ENCODE measurements at places on chromosomes 13 and 19.

GRCh38 chr13:103859952-103860351 is 793.7 kb upstream of the SLC10A2 start:
- no peak for DNase-seq

DNA sequence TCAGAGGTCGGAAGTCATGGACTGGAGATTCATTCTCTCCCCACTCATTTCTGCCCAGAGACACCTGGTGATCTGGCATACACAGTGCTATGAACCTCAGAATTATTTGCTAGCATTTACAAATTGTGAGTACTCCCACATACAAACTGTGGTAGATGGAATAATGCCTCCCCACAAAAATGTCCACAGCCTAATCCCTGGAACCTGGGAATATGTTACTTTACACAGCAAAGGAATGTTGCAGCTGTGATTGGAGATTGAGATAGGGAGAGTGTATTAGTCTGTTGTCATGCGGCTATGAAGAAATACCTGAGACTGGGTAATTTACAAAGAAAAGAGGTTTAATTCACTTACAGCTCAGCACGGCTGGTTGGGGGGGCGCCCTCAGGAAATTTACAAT is 3.1 kb upstream of the UQCRFS1 start:
- DNase-seq, result no peak

GRCh38 chr19:53600217-53600616 is 31.6 kb upstream of the DPRX start:
- no peak for DNase-seq

GRCh38 chr13:107568181-107568580 is 647.2 kb downstream of the LIG4 start:
- no peak for DNase-seq

GRCh38 chr13:95865080-95865615 is 188.1 kb downstream of the UGGT2 start:
- no peak for DNase-seq

GRCh38 chr13:48393030-48393697 is 19.7 kb downstream of the LPAR6 start:
- no peak for DNase-seq

- no peak for DNase-seq
These were observed 87.7 kb downstream of the SGCG start for GRCh38 chr13:23268441-23268840.

GRCh38 chr19:14418856-14419105 is 360 bp downstream of the DDX39A start:
- peak; percentile 78 for DNase-seq

DNA sequence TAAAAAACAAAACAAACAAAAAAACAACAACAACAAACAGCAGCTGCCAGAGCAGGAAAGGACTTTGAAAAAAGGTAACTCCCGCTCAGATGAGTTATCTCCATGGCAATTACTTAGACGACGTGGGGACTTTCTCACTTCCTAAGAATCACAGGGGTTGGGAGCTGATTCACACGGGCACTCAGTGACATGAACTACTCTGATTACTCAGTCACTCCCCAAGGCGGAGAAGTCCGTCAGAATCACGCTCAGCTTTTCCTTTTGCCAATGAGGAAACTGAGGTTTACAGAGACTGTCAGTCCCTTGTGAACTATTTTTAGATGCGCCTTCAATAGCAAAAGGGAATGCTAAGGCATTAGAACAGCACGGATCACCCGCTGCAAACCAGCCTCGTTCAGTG is 32.3 kb upstream of the MATK start:
- no peak for DNase-seq

DNA sequence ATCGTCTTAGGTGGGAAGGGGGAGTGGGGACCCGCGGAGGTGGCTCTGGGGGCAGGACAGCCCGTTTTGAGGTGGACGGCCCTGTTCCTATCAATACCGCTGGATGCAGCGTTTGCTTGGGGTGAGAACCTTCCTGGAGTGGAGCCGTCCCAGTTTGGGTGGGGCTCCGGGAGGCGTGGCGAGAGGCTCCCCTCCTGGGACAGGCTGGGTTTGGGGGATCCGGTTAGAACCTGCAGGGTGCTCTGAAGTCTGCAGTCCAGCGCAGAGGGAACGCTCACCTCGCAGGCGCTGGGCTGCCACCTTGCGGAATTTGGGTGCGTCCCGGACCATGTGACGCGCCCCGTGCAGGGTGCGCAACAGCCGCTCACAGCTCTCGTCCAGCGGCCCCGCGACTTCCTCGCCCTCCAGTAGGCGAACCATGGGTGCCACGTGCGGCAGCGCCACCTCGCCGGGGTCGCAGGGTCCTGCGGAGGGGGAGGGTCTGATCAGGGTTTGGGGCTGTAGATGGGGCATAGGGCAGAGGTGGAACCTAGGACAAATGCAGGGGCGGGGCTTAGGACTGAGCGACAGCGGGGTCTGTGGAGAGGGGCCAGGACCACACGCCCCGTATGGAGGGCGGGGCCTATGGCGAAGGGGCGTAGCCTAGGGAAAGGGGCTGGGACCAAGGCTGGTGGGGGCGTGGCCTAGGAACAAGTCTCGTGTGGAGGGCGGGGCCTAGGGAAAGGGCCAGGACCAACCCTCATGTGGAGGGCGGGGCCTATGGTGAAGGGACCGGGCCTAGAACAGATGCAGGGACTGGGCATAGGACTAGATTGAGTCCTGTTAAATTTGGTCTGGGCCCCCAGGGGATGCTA is 13.8 kb downstream of the SH2D3A start:
- peak; percentile 58 for DNase-seq

- no peak for DNase-seq
These were observed 28.7 kb downstream of the DNMT1 start for GRCh38 chr19:10166046-10166445.

GRCh38 chr13:99378985-99379733 is 72.0 kb upstream of the GPR183 start:
- no peak for DNase-seq

- no peak for DNase-seq
These were observed 84.1 kb upstream of the KLF12 start for GRCh38 chr13:74218291-74218690.

DNA sequence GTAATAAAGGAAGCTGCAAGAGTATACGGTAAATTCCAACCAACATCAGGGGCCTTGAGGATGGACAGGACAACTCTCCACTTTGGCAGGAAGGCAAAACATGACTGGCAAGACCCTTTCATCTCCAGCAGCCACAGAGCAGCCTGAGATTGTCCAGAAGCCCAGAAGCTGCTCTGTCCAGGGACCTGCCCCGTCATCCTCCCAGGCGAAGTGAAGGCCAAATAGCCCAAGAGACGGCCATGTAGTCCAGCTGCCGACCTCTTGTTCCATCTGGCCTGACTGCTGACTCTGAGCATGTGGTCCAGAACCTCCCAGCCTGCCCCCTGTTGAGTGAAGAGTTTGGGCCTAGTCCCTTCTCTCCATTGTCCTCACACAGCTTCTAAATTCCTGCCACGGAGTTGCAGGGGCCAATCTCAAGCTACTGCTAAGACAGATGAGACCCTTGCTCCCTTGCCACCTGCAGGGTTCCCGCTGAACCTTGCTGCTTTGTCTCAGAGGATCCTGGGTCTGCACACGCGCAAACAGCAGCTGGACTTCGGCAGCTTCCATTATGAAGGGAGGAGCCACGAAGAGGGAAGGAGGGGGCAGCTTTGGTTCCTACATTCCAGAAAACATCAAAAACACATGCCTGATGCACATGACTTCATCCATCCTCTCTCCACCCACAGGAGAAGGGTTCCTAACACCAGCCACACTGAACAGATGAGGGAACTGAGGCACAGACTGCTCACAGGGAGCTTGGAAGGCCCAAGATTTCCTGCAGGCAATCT is 196.9 kb downstream of the KATNAL1 start:
- no peak for DNase-seq

GRCh38 chr19:6402837-6403608 is 10.1 kb upstream of the GTF2F1 start:
- DNase-seq, result no peak

Data from stimulated activated CD8-positive, alpha-beta memory T cell treated with anti-CD3 and anti-CD28 coated beads, Interleukin-12 subunit alpha, Interleukin-12 subunit beta, amount 100 ng/mL, for 4 hours (primary cell).